ENCODE measurements at places on chromosomes 3 and 15. TPM values are rescaled to one million over a fixed set of nuclear protein-coding genes. Genes with fewer than 3 reads are reported as not detected.

XYLB gene
- 1.8 TPM for total RNA-seq

TUSC2 gene
- total RNA-seq, result 12.6 TPM

CCR3 gene
- not detected for total RNA-seq

PRICKLE2 gene
- total RNA-seq, result 42.3 TPM

ZNF660 gene
- 3.8 TPM for total RNA-seq

SAMD7 gene
- total RNA-seq, result not detected

DNA sequence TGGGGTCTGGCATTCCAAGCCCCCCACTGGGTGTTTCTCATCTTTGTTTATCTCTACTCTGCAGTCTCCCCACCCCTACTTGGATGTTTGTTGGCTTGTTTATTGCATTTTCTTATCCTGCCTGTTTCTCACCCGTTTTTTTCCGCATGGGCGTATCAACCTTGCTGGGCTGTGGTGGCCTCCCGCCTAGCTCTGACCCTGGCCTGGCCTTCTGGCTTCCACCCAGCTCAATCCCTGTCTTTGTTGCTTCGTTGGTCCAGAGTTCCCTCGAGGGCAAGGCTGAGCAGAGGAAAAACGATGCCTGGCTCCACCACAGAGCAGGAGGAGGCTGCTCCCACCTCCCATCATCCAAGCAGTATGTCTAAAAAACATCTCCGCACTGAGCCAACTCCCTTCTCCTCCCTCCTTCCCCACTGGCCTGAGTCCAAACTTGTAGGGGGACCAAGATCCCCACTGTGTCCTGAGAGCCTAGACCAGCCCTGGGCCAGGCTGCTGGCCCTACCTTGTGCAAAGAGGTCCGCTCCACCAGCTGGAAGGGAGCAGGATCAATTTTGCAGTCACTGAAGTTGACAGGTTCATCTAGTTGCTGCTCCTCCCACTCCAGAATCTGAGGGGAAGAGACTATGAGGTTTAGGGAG lies 9.8 kb downstream of the CLCN2 start:
- no peaks in the 10 kb centered on the region for H3K4me1 ChIP-seq
- H3K27ac ChIP-seq, result no peak overlapping the region
- DNase-seq, result no peak
- no peaks in the 10 kb centered on the region for H3K36me3 ChIP-seq
- no peak overlapping the region for H3K4me3 ChIP-seq

- H3K27me3 ChIP-seq, result no peaks in the 10 kb centered on the region
- DNase-seq, result no peak
- no peak overlapping the region for H3K4me3 ChIP-seq
- no peaks in the 10 kb centered on the region for H3K4me1 ChIP-seq
- H3K36me3 ChIP-seq, result no peaks in the 10 kb centered on the region
These were observed 107.0 kb downstream of the CPN2 start for GRCh38 chr3:194244167-194244566.

DNA sequence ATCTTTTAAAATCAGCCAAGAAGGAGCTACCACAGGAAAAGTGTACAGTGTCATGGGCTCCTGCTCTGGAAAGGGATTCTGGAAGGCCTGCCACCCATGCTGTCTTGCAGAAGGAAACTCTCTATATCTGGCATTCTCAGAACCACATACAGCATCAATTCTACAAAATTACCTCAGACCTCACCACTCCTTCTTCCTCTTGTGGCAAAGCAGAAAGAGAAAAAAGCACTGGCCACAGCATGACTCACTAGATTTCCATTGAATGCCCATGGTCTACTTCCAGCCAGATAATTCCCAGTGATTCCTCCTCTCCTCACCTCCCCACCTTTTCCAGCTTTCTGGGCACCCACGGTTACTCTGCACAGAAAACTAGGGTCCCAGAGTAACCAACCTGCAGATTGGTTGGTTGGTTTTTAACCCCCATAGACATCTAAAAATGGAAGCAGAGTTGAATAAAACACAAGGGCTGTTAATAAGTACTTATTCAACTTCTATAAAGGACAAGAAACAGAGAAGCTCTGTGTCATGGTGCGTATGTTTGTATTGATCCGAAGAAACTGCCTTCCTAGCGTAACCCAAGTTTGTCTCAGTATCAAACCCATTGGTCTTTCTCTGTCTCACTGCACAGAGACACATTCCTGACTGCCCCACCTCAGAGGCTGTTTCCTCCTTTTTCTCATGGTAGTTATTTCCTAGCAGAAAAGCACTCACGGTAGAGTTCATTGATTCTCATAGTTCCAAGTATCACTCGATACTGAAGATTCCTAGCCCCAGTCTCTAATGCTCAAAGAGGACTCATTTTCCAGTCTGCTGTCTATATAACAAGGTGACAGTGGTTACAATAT lies 67.7 kb downstream of the LDHAL6B start:
- no peaks in the 10 kb centered on the region for H3K27me3 ChIP-seq
- no peak overlapping the region for H3K27ac ChIP-seq
- DNase-seq, result no peak
- H3K4me1 ChIP-seq, result no peaks in the 10 kb centered on the region

GRCh38 chr3:154294016-154294415 lies 30.3 kb downstream of the DHX36 start:
- H3K27ac ChIP-seq, result no peak overlapping the region
- no peak overlapping the region for H3K4me3 ChIP-seq
- peaks cover 21% of the 10 kb centered on the region for H3K36me3 ChIP-seq
- no peak for DNase-seq

GRCh38 chr3:175430983-175431773 lies 572.0 kb downstream of the NAALADL2 start:
- no peak for DNase-seq
- H3K4me3 ChIP-seq, result peak overlapping the region; percentile 22
- peaks cover 30% of the 10 kb centered on the region for H3K4me1 ChIP-seq
- no peaks in the 10 kb centered on the region for H3K27me3 ChIP-seq
- H3K36me3 ChIP-seq, result no peaks in the 10 kb centered on the region
- H3K27ac ChIP-seq, result no peak overlapping the region

DNA sequence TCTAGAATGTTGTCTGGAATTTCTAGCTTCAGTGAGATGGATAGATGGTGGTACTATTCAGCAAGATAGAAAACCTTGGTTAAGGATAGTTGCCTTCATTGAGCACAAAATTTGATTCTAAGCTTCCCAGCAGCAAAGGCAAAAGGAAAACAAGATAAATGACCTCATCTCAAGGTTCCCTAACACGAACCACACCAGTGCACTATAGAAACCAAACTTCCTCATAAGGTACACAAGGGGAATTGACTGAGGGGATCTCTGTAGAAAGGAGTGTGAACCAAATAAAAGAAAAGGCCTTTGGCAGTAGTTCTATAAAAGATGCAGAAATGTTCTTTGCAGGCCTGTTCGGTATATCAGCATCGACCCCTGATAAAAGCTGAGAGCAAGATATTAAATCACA lies 288.9 kb downstream of the SHQ1 start:
- H3K27me3 ChIP-seq, result no peaks in the 10 kb centered on the region
- no peak overlapping the region for H3K4me3 ChIP-seq
- no peak overlapping the region for H3K27ac ChIP-seq
- no peaks in the 10 kb centered on the region for H3K36me3 ChIP-seq

- H3K4me3 ChIP-seq, result no peak overlapping the region
- H3K27me3 ChIP-seq, result no peaks in the 10 kb centered on the region
- no peaks in the 10 kb centered on the region for H3K36me3 ChIP-seq
- H3K27ac ChIP-seq, result no peak overlapping the region
- H3K4me1 ChIP-seq, result peaks cover 15% of the 10 kb centered on the region
- DNase-seq, result no peak
These were observed 72.5 kb downstream of the MITF start for GRCh38 chr3:69811452-69812401.

DNA sequence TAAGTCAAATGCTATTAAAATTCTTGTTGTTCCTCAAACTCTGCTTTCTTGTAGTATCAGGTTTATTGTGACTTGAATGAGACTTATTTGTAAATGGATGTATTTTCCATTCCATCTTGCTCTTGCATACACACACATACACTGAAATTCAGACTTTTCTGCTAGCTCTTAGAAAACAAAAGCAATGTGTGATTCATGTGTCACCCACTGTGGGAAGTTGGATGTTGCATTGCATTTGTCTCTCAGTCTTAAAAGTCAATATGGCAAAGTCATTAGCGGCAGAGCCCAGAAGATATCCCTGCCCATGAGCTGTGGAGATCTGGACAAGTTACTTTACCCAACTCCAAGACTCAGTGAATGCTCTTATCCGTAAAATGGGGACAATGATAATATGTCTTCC lies 357.2 kb upstream of the TPRG1 start:
- no peak overlapping the region for H3K4me3 ChIP-seq
- H3K36me3 ChIP-seq, result no peaks in the 10 kb centered on the region
- no peak overlapping the region for H3K27ac ChIP-seq

DNA sequence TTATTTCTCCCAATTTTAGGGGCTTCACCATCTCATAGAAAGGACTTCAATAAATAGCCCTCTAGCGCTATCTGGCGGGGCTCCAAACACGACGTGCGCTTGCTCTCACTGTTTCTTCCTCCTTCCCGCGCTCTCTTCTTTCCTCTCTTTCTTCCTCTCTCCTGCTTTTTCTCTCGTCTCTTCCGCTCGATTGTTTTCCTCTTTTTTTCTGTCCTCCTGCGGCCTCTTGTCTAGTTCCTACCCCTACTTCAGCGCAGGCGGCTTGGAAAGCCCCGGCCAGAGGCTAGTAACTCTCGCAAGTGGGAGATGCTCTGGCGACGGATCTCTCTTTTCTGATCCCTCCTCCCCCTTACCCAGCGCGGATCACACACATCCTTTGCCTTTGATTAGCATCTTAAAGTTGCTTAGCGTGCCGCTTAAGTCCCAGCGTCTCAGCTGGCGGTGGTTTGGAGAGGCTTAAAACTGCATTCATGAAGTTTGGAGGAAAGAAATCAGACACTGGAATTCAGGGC lies 6.2 kb upstream of the MEIS2 start:
- peak overlapping the region; percentile 55 for H3K4me3 ChIP-seq
- no peak for DNase-seq
- H3K4me1 ChIP-seq, result peaks cover 10% of the 10 kb centered on the region
- no peaks in the 10 kb centered on the region for H3K36me3 ChIP-seq
- no peak overlapping the region for H3K27ac ChIP-seq

DNA sequence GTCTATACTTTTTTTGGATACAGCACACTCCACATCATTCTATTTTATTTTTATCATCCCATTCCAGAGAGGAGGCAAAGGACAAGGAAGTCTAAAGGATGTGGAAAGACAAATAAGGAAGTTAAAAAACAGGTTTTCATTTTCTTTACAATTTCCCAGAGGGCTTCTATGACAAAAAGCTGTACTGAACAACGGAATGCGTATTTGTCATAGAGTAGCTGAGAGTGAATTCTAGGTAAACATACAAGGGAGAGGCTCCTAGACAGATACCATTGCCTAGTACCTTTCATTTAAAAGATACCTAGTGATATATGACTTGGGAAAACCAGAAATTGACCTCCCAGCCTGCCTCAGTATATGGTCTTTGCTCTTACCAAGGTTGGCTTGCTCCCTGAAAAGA lies 341.7 kb downstream of the FHIT start:
- no peak overlapping the region for H3K27ac ChIP-seq
- DNase-seq, result no peak
- H3K36me3 ChIP-seq, result no peaks in the 10 kb centered on the region

- peaks cover 68% of the 10 kb centered on the region for H3K4me1 ChIP-seq
- no peak for DNase-seq
- H3K27me3 ChIP-seq, result no peaks in the 10 kb centered on the region
- peak overlapping the region; percentile 79 for H3K27ac ChIP-seq
- H3K36me3 ChIP-seq, result peaks cover 2% of the 10 kb centered on the region
These were observed 9.8 kb downstream of the SYNM start for GRCh38 chr15:99114511-99115299.

- no peaks in the 10 kb centered on the region for H3K27me3 ChIP-seq
- no peaks in the 10 kb centered on the region for H3K36me3 ChIP-seq
- no peak for DNase-seq
These were observed 57.1 kb downstream of the ADAMTS17 start for GRCh38 chr15:100284701-100285100.

DNA sequence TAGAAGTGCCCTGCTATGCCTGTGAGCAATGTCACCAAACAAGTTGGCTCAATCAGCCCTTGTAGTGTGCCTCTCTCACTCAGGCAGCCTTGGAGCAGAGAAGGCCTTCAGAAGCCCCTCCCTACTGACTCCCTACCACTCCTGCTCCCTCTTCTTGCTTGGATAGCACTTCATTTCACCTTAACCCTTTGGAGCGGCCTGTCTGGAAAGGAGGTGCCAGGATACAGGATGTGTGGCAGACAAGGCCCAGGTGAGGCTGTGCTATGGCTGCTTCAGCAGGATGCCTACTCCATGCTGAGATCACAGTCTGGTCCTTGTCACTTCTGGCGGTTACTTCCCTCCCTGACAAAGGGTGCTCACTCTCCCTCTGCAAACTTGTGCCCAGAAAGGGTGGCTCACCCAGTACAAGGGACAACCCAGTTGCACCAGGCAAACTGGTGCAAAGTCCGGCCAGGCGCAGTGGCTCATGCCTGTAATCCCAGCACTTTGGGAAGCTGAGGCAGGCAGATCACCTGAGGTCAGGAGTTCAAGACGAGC lies 1.1 kb downstream of the MON1A start:
- H3K27me3 ChIP-seq, result no peaks in the 10 kb centered on the region
- no peak overlapping the region for H3K27ac ChIP-seq
- no peak for DNase-seq
- peaks cover 20% of the 10 kb centered on the region for H3K4me1 ChIP-seq

DNA sequence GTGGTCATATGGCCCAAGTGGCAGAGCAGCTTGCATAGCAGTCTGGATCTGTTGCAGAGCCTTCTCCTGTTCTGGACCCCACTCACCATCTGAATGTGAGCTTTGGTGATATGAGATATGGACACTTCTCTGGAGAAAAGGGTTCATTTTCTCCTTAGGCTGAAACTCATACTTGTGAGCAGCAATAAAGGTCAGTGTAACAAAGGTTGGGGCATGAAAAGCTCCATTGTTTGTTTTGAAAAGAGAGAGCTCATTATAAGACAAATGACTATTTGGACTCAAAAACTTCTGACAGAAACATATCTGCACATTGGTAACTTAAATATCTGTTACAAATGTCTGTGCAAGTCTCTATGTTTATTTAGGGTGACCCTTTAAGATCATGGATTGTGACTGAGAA lies 517.3 kb downstream of the MFSD1 start:
- no peaks in the 10 kb centered on the region for H3K27me3 ChIP-seq
- DNase-seq, result no peak
- no peaks in the 10 kb centered on the region for H3K4me1 ChIP-seq
- H3K27ac ChIP-seq, result no peak overlapping the region
- H3K36me3 ChIP-seq, result no peaks in the 10 kb centered on the region

DNA sequence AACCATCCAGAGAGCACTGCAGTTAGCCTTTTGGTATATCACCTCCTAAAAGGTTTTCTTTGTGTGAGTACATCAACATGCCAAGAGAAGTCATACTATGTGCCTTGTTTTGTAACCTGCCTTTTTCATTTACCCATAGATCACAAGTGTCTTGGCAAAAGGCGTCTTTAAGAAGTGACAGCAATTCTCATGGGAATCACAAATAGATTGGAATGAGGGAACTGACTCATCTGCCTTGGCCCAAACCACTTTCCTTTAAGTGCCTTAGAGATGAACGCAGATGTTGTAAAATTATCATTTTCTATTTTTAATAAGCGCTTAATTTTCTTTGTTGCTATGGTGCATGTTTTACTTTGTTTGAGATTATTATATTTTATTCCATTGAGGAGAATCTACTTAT lies 20.7 kb upstream of the POMGNT2 start:
- no peak overlapping the region for H3K27ac ChIP-seq
- no peak overlapping the region for H3K4me3 ChIP-seq
- DNase-seq, result no peak

GRCh38 chr3:167520266-167521005 lies 46.6 kb upstream of the SERPINI2 start:
- no peaks in the 10 kb centered on the region for H3K4me1 ChIP-seq
- H3K36me3 ChIP-seq, result no peaks in the 10 kb centered on the region
- H3K27ac ChIP-seq, result no peak overlapping the region
- DNase-seq, result no peak
- no peak overlapping the region for H3K4me3 ChIP-seq
- H3K27me3 ChIP-seq, result no peaks in the 10 kb centered on the region

All from thoracic aorta (tissue), 2 donors.